ENCODE measurements at places on chromosomes 11 and 22. TPM values are rescaled to one million over a fixed set of nuclear protein-coding genes. Genes with fewer than 3 reads are reported as not detected.

DNA sequence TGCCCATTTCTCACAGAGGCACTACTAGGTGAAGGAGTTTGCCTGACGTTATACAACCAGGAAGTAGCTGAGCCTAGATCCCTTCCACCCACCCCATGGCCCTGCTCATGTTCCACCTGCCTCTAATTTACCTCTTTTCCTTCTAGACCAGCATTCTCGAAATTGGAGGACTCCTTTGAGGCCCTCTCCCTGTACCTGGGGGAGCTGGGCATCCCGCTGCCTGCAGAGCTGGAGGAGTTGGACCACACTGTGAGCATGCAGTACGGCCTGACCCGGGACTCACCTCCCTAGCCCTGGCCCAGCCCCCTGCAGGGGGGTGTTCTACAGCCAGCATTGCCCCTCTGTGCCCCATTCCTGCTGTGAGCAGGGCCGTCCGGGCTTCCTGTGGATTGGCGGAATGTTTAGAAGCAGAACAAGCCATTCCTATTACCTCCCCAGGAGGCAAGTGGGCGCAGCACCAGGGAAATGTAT lies 14.1 kb downstream of the PIK3IP1 start:
- no peaks in the 10 kb centered on the region for H3K4me1 ChIP-seq
- peaks cover 97% of the 10 kb centered on the region for H3K36me3 ChIP-seq
- H3K27ac ChIP-seq, result no peak overlapping the region
- no peaks in the 10 kb centered on the region for H3K27me3 ChIP-seq
- H3K4me3 ChIP-seq, result no peak overlapping the region

The RIC3 gene
- total RNA-seq, result 18.8 TPM

The KCTD14 gene
- total RNA-seq, result 0.83 TPM

The PRG3 gene
- not detected for total RNA-seq

DNA sequence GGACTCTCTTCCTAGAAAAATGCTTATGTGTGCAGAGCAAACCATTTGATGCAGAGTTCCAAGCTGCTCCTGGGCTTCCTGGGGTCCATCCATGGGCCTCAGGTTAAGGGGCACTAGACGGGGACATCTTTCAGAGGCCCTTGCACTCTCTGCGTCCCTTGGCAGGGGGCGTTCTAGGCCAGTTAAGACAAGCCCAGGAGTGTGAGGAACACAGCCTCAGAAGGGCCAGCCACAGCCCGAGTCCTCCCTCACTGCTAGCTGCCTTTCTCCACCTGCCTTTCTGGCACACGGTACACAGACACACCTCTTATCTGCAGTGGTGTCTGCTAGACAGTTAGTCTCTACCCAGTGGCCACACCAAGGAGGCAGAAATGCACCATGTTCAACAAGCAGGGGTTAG lies 18.0 kb upstream of the BID start:
- DNase-seq, result no peak
- H3K27me3 ChIP-seq, result no peaks in the 10 kb centered on the region

DNA sequence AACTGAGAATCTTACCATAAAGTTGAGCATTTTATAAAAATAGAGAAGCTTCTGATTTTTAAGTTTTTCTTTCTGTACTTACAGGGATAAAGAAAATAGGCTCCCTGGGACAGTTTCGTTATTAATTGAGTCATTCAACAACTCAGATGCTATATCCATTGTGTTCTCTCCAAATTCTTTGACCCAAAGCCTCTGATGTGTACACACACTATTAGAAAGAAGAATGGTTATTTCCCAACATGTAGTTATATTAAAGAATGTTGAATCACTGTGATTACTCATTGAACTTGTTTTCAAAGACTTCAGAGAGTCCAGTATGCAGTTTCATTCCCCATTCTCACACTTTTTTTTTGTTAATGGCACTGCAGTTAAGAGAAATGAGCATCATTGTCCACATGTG lies 734.3 kb upstream of the ARHGAP42 start:
- no peaks in the 10 kb centered on the region for H3K4me1 ChIP-seq
- no peaks in the 10 kb centered on the region for H3K27me3 ChIP-seq
- H3K27ac ChIP-seq, result no peak overlapping the region
- H3K36me3 ChIP-seq, result no peaks in the 10 kb centered on the region
- no peak overlapping the region for H3K4me3 ChIP-seq
- no peak for DNase-seq

DNA sequence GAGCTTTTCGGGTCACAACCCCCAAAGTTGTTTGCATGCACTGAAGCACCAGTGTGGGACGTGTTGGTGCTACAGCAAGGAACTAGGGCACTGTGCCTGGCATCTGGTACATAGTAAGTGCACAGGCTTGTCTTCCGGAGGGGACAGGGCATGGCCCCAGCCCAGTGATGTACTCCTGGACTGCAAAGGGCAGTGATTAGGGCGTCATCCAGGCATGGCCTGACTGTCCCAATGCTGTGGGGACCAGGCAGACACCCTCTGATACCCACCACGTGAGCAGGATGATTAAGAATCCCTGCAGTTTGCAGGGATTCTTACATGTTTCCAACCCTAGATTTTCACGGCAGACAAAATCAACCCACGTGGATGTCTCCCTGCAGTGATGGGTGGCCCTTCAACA lies 50.0 kb upstream of the RFPL3 start:
- H3K4me1 ChIP-seq, result no peaks in the 10 kb centered on the region
- H3K27ac ChIP-seq, result no peak overlapping the region
- DNase-seq, result peak; percentile 90
- no peaks in the 10 kb centered on the region for H3K36me3 ChIP-seq
- H3K27me3 ChIP-seq, result no peaks in the 10 kb centered on the region
- no peak overlapping the region for H3K4me3 ChIP-seq

- no peak overlapping the region for H3K4me3 ChIP-seq
- no peak for DNase-seq
- H3K4me1 ChIP-seq, result no peaks in the 10 kb centered on the region
Observed at GRCh38 chr11:85695546-85695945, 9.6 kb upstream of the CCDC89 start.

The OR52I1 gene
- not detected for total RNA-seq

DNA sequence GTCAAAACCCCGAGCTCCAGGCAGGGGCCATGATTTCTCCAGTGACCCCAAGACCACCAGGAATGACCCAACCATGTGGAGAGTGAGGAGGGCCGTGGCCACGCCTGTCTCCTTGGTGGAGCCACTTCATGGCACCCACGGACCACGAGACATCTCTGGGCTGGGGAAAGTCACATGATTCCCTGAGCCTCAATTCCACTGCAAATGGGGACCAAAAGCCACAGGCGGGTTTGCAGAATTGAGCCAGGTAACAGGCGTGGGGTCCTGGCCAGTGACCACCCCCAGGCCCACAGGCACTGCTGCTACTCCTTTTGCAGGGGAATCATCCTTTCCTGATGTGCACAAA lies 178.9 kb downstream of the CTTN start:
- H3K36me3 ChIP-seq, result no peaks in the 10 kb centered on the region
- DNase-seq, result no peak
- H3K27me3 ChIP-seq, result no peaks in the 10 kb centered on the region
- no peak overlapping the region for H3K4me3 ChIP-seq
- H3K4me1 ChIP-seq, result no peaks in the 10 kb centered on the region
- no peak overlapping the region for H3K27ac ChIP-seq

The HTR3B gene
- not detected for total RNA-seq

GRCh38 chr22:28442711-28443525 lies 236.7 kb downstream of the TTC28 start:
- peak overlapping the region; percentile 74 for H3K27ac ChIP-seq
- H3K4me3 ChIP-seq, result peak overlapping the region; percentile 58
- no peaks in the 10 kb centered on the region for H3K36me3 ChIP-seq

The HBG2 gene
- not detected for total RNA-seq

- no peaks in the 10 kb centered on the region for H3K27me3 ChIP-seq
- no peaks in the 10 kb centered on the region for H3K36me3 ChIP-seq
- H3K4me1 ChIP-seq, result peaks cover 16% of the 10 kb centered on the region
Observed at GRCh38 chr11:85813721-85814120, 2.8 kb upstream of the SYTL2 start.

The ANO1 gene
- 44.4 TPM for total RNA-seq

- no peaks in the 10 kb centered on the region for H3K27me3 ChIP-seq
- peaks cover 16% of the 10 kb centered on the region for H3K36me3 ChIP-seq
- H3K27ac ChIP-seq, result peak overlapping the region; percentile 99
Observed at GRCh38 chr22:28773461-28773867, 969 bp downstream of the CCDC117 start.

GRCh38 chr11:87484566-87484965 lies 446.8 kb downstream of the TMEM135 start:
- no peaks in the 10 kb centered on the region for H3K4me1 ChIP-seq
- H3K4me3 ChIP-seq, result no peak overlapping the region
- no peak overlapping the region for H3K27ac ChIP-seq

DNA sequence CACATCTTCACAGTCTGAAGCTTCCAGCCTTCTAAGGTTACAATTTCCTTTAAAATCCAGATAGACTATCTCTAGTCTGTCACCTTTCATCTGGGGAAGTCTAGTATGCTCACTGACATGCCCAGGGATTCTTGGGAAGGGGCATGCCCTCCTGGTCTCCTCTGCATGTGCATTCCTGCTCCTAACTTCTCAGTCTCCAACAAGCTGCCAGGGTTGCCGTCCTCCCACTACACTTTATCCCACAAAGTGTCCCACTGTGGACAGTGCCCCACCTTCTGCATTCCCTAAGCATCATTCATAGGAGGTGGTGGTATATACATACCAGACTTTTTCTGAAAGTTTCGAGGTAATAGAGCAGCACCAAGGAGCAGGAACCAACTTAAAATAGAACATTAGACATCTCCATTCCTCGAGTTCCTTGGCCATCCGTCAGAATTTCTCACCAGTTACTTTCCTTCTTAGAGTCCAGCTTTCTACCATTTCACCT lies 28.7 kb downstream of the EIF3F start:
- H3K4me1 ChIP-seq, result peaks cover 27% of the 10 kb centered on the region
- no peaks in the 10 kb centered on the region for H3K27me3 ChIP-seq
- H3K27ac ChIP-seq, result no peak overlapping the region
- H3K4me3 ChIP-seq, result no peak overlapping the region

The ATP5MG gene
- 64.2 TPM for total RNA-seq

GRCh38 chr11:16001899-16002426 lies 354.4 kb downstream of the SOX6 start:
- H3K36me3 ChIP-seq, result no peaks in the 10 kb centered on the region
- no peak for DNase-seq
- H3K27me3 ChIP-seq, result no peaks in the 10 kb centered on the region
- H3K27ac ChIP-seq, result no peak overlapping the region
- H3K4me3 ChIP-seq, result no peak overlapping the region

DNA sequence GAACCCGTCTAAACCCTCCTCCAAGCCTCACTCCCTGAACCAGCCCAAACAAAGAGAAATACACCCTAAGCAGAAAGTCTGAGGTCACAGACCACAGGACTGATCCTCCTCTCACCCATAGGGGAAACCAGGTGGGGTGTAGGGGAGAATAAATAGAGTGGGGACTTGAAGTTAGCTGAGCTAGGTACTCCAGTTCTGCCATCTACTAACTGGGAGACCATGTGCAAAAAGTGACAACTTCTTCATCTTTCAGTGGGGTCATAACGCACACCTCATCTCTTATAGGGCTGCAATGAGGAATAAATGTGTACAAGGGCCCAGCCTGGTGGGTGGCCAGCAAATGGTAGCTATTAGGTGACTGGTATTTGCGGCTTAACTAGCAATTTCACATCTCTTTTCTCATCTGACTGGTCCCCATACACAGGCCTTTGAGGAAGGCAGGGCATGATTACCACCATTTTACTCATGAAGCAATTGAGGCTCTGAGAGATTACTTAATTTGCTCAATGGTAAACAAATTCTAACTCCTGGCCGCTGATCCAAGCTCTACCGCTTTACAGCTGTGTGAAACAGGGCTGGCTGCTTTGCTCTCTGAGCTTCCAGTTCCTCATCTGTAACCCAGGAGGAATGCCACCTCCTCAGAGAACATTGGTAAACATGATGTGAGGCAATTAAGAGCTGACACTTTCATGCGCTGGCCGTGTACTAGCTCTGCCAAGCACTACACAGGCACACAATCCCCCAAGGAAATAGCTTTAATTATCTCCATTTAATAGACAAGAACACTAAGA lies 16.6 kb downstream of the TBC1D10A start:
- H3K27me3 ChIP-seq, result no peaks in the 10 kb centered on the region
- peak overlapping the region; percentile 87 for H3K27ac ChIP-seq
- DNase-seq, result no peak
- H3K4me1 ChIP-seq, result peaks cover 99% of the 10 kb centered on the region
- no peaks in the 10 kb centered on the region for H3K36me3 ChIP-seq
- no peak overlapping the region for H3K4me3 ChIP-seq

The CARS1 gene
- 35.6 TPM for total RNA-seq

The MYOD1 gene
- not detected for total RNA-seq

- no peaks in the 10 kb centered on the region for H3K27me3 ChIP-seq
- no peaks in the 10 kb centered on the region for H3K4me1 ChIP-seq
- no peak for DNase-seq
Observed at GRCh38 chr11:3195251-3196160, 23.1 kb downstream of the MRGPRG start.

- no peaks in the 10 kb centered on the region for H3K27me3 ChIP-seq
- no peak for DNase-seq
- H3K4me1 ChIP-seq, result peaks cover 21% of the 10 kb centered on the region
- no peak overlapping the region for H3K27ac ChIP-seq
Observed at GRCh38 chr11:78414321-78415051, 3.1 kb downstream of the GAB2 start.

GRCh38 chr11:85539029-85539689 lies 88.0 kb downstream of the DLG2 start:
- H3K4me3 ChIP-seq, result no peak overlapping the region
- H3K4me1 ChIP-seq, result peaks cover 4% of the 10 kb centered on the region
- no peak overlapping the region for H3K27ac ChIP-seq
- H3K27me3 ChIP-seq, result no peaks in the 10 kb centered on the region
- DNase-seq, result no peak

DNA sequence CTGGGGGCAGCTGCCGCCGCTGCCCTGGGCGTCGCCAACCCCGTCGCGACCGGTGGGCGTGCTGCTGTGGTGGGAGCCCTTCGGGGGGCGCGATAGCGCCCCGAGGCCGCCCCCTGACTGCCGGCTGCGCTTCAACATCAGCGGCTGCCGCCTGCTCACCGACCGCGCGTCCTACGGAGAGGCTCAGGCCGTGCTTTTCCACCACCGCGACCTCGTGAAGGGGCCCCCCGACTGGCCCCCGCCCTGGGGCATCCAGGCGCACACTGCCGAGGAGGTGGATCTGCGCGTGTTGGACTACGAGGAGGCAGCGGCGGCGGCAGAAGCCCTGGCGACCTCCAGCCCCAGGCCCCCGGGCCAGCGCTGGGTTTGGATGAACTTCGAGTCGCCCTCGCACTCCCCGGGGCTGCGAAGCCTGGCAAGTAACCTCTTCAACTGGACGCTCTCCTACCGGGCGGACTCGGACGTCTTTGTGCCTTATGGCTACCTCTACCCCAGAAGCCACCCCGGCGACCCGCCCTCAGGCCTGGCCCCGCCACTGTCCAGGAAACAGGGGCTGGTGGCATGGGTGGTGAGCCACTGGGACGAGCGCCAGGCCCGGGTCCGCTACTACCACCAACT lies 1.0 kb downstream of the FUT4 start:
- H3K4me3 ChIP-seq, result peak overlapping the region; percentile 82
- peaks cover 68% of the 10 kb centered on the region for H3K4me1 ChIP-seq
- DNase-seq, result no peak

- H3K27me3 ChIP-seq, result no peaks in the 10 kb centered on the region
- H3K4me1 ChIP-seq, result peaks cover 3% of the 10 kb centered on the region
- H3K27ac ChIP-seq, result no peak overlapping the region
Observed at GRCh38 chr11:111372538-111372937, 6.5 kb downstream of the POU2AF1 start.

Data from esophagus muscularis mucosa (tissue), 4 donors.